ENCODE measurements at places on chromosomes 4 and X. TPM values are rescaled to one million over a fixed set of nuclear protein-coding genes. Genes with fewer than 3 reads are reported as not detected.

DNA sequence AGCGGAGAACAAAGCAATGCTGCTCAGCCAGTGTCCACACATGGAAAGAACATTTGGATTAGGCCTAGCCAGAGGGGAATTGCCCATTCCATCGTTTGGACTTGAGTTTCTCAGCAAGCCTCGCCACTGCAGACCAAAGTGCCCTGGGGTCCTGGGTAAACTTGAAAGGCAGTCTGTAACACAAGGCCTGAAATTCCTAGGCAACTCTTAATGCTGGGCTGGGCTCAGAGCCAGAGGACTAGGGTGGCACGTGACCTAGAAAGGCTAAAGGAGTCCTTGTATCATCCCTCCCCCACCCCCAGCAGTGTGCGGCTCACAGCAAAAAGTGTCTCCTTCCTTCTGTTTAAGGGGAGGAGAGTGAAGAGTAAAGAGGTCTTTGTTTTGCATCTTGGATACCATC lies 210.4 kb upstream of the ARX start:
- no peak for DNase-seq

GRCh38 chrX:121011254-121011653 lies 25.7 kb upstream of the CT47A1 start:
- no peak for DNase-seq

DNA sequence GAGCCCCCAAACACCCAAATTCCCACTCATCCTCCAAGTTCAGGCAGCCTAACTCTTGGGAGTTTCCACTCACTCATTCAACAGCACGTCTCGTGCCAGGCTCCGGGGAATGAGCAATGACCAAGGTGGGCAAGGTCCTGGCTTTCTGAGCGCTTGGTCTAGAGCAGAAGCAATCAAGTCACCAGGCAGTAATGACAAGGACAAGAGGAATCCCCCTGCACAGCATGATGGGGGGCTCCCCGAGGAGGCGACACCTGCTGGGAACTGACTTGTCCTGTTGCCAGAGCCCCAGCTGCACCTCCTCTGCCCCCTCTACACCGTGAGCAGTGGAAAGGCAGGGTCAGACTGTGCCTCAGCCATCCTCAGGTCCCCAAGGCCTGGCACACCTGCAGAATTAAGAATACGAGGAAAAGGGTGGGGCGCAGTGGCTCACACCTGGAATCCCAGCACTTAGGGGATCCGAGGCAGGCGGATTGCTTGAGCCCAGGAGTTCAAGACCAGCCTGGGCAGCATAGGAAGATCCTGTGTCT lies 25.7 kb upstream of the MRFAP1 start:
- DNase-seq = no peak

GRCh38 chrX:50103176-50103575 lies 97.6 kb downstream of the AKAP4 start:
- no peak for DNase-seq

GRCh38 chrX:33333271-33333670 lies 121.9 kb upstream of the DMD start:
- peak; percentile 18 for DNase-seq

GRCh38 chr4:98739751-98740150 lies 81.3 kb upstream of the TSPAN5 start:
- DNase-seq = no peak

DNA sequence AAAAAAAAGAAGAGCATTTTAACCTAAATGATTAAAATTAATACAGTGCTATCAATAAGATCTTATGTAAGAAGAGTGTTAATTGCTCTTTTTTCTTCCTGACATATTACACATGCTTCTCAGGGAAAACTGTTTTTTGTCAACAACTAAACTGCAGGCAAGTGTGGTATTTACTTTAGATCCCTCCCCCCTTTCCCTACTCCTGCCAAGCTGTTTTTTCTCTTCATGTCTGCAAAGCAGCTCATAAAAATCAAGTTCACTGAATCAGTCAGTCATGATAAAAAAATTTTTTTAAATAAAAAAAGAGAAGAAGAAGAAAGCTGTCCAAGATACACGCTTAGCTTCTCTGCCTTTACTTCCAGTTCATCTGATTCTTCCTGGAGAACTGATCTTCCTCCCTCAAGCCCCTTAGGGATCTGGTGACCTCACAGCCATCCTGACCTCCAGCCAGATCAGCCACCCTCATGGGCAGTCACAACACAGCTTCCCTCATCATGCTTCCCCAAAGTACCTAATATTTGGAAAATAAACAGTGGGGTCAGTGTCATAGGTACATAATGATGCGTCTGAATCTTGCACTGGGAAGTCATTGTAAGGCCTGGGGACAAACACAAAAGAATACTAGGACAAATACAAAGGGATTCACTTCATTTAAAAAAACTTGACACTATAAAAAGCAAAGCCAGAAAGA lies 87.0 kb downstream of the ZNF827 start:
- no peak for DNase-seq

GRCh38 chr4:98932539-98932938 lies 3.6 kb upstream of the EIF4E start:
- no peak for DNase-seq

GRCh38 chr4:11647433-11647832 lies 218.7 kb upstream of the HS3ST1 start:
- no peak for DNase-seq

- no peak for DNase-seq
These were observed 101.7 kb upstream of the FRG1 start for GRCh38 chr4:189838821-189839497.

GRCh38 chrX:117998171-117998570 lies 118.4 kb downstream of the KLHL13 start:
- no peak for DNase-seq

DNA sequence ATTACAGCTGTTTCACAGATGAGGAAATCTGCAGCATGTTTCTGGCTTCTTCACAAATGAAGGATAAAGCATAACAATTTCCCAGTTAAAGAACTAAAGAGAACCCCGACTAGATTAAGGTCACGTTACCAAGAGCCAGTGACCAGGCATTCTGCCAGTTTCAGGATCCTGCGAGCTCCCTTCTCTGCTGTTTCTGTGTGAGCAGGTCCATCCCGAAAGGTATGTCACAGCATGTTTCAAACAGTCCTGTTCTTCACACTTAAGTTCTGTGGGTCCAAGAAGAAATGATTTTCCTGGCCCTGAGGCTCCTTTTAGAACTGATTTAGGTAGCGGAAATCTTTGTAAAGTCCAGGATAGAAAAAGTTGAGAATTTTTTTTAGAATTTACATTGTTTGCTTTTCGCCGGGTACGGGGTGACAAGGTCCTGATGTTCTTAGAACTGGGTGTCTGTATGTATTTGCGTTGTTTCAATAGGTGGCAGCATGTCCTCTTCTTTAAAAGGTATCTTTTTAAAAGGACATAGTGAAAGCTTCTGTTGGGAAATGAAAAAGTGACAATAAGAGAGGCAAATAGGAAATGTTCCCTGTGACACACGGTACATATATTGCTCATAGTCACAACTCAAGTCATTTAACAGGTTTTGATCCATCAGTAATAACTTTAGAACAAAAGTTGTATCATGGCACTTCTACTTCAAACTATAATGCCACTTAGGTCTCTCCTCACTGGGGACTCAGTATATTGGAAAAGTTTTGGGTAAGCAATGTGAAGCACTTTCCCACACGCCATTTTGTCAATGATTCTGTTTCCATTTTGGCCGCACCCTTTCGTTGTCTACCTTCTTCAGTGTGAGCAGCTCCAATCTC lies 18.4 kb downstream of the IL21 start:
- peak; percentile 31 for DNase-seq

GRCh38 chr4:109301651-109302360 lies 652 bp downstream of the COL25A1 start:
- no peak for DNase-seq

- no peak for DNase-seq
These were observed 95.8 kb upstream of the GEMIN8 start for GRCh38 chrX:14125462-14125861.

DNA sequence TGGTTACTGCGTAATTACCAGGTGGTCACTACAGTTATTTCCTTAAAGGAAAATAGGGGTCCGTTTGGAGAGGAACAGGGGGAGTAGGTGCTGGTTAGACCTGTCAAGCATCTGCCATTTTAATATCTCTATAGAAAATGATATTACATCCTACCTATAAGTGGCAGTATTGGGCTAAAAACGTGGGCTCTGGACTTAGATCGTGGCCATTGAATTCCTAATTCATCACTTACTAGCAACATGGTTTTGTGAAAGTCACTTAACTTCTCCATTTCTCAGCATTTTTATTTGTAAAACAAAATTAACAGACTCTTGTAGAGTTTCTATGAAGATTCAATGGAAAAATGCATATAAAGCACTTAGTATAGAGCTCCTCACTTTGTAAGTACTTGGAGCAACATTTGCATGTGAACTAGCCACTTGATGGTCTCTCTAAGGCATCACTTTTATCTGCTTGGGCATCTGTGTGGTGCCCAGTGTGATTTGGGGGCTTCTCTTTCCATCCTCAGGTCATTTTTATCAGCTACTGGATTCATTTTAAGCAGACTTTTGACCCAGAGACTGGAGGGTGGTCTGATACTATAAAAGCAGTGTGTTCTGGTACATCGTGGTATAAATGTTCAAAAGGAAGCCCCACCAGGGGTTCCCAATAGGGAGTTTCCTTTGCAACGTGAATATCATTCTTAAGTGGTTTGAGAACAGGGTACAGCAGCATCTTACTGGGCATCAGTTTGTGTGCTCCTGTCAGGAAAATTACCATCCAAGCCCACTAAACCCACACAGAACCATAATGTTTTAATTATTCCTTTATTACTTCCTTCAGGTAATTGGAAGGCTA lies 42.7 kb upstream of the RASSF6 start:
- peak; percentile 43 for DNase-seq

GRCh38 chr4:143369552-143369951 lies 32.9 kb downstream of the GAB1 start:
- no peak for DNase-seq

- no peak for DNase-seq
These were observed 31.6 kb upstream of the RP2 start for GRCh38 chrX:46805270-46805669.

DNA sequence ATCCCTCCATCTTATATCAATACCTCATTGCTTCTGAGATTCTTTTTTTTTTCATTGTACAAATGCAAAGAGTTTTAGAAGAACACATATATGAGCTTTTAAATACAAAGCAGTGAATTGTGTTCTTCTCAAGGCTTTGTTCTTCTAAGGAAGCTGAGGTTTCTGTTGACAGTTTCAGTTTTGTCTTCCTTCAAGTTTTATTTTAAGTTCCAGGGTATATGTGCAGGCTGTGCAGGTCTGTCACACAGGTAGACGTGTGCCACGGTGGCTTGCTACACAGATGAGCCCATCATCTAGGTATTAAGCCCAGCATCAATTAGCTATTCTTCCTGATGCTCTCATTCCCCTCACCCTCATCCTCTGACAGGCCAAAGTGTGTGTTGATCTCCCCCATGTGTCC lies 201.2 kb upstream of the DIPK2B start:
- no peak for DNase-seq

DNA sequence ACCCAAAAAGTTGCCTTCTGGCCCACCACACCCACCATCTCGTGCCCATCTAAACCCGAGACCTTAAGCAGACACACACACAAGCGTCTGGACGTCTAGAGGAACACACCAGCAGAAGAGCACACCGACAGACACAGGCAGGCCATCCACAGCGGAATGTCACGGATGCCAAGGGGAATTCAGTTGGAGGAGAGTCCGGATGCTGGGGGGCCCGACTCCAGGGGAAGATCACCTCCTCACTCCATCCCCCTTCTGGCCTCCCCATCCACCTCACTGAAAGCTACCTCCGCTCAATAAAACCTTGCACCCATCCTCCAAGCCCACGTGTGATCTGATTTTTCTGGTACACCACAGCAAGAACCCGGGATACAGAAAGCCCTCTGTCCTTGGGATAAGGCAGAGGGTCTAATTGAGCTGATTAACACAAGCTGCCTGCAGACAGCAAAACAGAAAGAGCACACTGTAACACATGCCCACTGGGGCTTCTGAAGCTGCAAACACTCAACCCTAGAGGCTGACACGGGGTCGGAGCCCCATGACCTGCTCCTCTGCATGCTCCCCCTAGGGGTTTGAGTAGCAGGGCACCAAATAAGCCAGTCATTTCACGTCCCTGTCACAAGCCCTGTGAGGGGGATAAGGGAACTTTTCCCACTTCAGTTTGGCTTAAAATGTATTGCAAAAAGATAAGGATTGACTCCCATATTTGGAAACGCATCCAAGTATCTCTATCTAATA lies 339.6 kb upstream of the PCDH10 start:
- no peak for DNase-seq

DNA sequence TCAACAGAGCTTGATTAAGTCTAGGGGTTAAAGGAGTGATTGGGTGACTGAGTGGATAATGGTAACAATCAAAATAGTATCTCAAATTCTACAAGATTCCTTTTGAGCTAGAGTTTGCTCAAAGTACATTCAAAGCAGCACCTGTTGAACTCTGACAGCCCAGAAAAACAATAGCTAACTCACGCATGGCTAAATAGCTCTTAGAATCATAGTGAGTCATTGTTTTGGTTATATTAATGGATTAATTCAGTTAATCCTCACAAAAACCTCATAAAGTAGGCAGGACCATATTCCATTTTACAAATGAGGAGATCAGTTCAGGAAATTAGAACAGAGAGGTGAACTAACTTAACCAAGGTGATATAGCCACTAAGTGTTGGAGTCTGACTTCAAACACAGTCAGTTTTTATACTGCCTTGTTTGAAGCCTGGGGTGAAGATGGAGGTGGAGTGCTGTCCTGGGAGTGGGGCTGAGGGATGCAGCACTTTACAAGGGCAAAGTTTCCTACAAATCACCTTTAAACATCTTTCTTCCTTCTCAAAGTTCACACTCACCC lies 35.9 kb upstream of the PPM1K start:
- DNase-seq = no peak

DNA sequence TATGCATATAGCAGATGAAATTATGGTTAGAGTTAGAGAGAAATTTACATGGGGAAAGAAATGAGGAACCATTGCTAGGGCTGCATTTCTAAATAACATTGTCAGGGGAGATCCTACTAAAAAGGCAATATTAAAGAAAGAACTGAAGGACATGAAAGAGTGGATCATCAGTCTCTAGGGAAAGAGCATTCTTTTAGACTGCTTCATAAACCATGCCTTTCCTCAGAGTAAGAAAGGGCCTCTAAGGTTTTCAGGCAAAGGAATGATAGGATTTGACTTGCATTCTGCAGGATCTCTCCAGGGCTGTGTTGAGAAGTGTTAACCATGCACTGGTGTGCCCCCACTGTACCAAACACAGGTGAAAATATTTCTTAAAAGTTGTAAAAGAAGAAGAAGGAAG lies 385.4 kb upstream of the MAD2L1 start:
- no peak for DNase-seq

Gene CYSLTR1
- 6.2 TPM for polyA plus RNA-seq

Gene CXorf65
- 2.0 TPM for polyA plus RNA-seq

Gene MAGIX
- 1.5 TPM for polyA plus RNA-seq

Gene DMRTC1
- 0.95 TPM for polyA plus RNA-seq

Gene XAGE1A
- polyA plus RNA-seq = not detected

Gene NRK
- polyA plus RNA-seq = 151 TPM

Gene PRKG2
- 0.87 TPM for polyA plus RNA-seq

Gene SPATA4
- polyA plus RNA-seq = 0.17 TPM

Gene ING2
- polyA plus RNA-seq = 18.0 TPM

Gene DDIT4L
- 19.5 TPM for polyA plus RNA-seq

Gene TEX13C
- not detected for polyA plus RNA-seq

Gene ITGB1BP2
- polyA plus RNA-seq = 127 TPM

Gene ADGRG2
- polyA plus RNA-seq = 4.7 TPM

Gene KCNIP4
- 2.8 TPM for polyA plus RNA-seq

Gene EFNB1
- 48.9 TPM for polyA plus RNA-seq

Gene ADAMTS3
- 3.9 TPM for polyA plus RNA-seq

Data from muscle of back (tissue), 13 donors.